ENCODE measurements at places on chromosomes 12 and 14.
A peak's percentile ranks its signal among the peaks of the same experiment; 100 is the strongest.

GRCh38 chr12:9811621-9812020 lies 15.7 kb upstream of the KLRF1 start:
- DNase-seq, result no peak

- no peak for DNase-seq
Measured at GRCh38 chr12:13444076-13444475, 247.6 kb downstream of the EMP1 start.

GRCh38 chr12:45220363-45220931 lies 4.6 kb downstream of the ANO6 start:
- no peak for DNase-seq

- DNase-seq, result peak; percentile 44
Measured at GRCh38 chr12:91577586-91578539, 395.2 kb upstream of the DCN start.

Measured in hematopoietic multipotent progenitor cell treated with erythropoietin and hydrocortisone succinate and interleukin-3 and kit ligand, for 6 days (in vitro differentiated cells).